ENCODE measurements at places on chromosomes 1 and 21.

- DNase-seq: peak; percentile 69
Measured at GRCh38 chr1:12415038-12415466, 185.2 kb downstream of the VPS13D start.

- DNase-seq: peak; percentile 37
Measured at GRCh38 chr1:85898861-85899260, 190.6 kb upstream of the ZNHIT6 start.

- no peak for DNase-seq
Measured at GRCh38 chr1:20224546-20224945, 38.2 kb upstream of the PLA2G2C start.

DNA sequence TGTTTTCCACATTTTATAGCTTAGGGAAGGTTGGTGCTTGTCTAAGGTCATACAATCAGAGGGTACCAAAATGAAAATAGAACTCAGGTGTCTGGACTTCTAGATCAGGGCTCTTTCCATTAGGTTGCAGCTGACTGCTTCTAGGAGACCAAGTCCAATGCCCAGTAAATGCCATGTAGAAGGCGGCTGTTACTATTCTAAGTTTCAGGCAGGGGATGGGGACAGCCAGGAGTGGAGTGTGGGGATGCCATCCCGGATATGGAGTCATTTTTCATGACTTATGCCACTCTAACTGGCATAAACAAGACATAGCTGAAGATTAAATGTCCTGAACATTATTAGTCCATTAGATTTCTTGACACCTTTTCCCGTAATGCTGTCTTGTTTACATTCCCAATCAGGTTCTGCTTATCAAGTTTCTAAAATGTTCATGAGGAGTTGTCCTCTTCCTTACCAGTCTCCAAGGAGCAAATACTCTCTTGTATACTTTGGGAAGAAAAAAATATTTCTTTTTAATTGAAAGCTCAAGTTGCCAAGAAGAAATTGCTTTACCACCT, 31.5 kb downstream of the XCL1 start:
- DNase-seq: no peak

- DNase-seq: no peak
Measured at GRCh38 chr1:247679639-247680038, at the start of gene OR13G1. Gene OR13G1 (minus strand): TSS chr1:247679739. CDS start chr1:247673041, 6,698 bp downstream.

GRCh38 chr1:28893403-28894102, 20.8 kb upstream of the EPB41 start:
- peak; percentile 35 for DNase-seq

- no peak for DNase-seq
Measured at GRCh38 chr21:35692311-35692710, 368.0 kb downstream of the SETD4 start.

DNA sequence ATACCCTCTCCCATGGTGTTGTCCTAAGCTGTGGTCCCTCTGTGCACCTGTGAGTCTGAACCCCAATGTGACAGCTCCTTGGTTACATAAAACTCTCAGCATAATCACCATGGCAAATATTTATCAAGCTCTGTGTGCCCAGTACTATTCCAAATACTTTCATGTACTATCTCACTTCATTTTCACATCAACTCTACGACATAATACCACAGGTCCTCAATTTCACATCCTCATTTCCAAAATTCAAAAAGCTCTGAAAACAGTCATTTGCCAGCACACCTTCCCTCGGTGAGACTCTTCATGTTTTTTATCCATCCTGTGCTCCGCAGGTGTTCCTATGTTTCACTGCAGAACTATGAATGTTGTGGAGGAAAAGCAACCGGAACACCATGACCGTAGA, 12.4 kb upstream of the CREG1 start:
- DNase-seq: no peak

GRCh38 chr1:77051425-77051824, 167.8 kb downstream of the PIGK start:
- DNase-seq: no peak

DNA sequence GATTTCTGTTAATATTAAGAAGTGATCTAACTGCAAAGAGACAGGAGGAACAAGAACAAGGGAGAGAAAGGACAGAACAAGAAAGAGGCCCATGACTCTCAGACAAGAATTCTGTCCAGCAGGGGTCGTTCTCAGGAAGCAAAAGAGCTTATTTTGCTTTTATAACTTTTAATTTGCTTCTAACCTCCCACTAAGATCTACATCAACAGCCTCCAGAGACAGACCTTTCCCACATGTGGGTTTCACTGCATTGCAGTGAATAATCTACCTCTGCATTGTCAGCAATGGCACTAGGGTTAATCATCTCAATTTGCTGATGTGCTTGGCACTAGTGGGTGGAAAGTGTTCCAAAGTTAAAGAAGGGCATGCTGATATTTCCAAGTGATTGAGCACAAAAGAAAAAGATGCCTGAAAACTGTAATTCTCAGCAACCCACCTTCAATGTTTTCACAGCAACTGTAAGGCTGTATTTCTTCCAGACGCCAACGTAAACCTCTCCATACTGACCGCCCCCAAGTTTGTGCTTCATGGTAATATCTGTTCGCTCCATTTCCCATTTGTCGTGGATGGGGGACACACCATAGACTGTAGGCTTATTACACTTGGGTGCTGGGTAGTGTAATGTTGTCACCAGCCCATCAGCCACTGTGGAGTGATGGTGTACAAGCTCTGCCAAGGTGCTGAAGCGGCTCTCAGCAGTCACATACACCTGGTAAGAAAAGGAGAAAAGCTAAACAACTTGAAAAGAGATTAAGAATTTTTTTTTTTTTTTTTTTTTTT, 39.5 kb downstream of the TOR3A start:
- peak; percentile 48 for DNase-seq

DNA sequence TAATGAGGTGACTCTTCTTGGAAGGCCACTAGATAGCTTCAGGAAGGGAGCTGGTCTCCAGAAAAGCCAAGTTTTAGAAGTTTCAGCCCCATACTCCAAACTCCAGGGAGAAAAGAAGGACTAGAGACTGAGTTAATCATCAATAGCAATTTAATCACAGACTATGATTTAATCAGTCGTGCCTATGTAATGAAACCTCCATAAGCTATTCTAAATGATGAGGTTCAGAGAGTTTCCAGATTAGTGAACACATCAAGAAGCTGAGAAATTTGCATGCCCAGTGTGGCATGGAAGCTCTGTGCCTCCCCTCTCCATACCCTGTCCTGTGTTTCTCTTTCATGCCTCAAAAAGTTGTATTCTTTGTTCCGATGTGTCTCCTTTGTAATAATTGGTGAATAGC, 49.2 kb upstream of the CCDC190 start:
- DNase-seq: no peak

DNA sequence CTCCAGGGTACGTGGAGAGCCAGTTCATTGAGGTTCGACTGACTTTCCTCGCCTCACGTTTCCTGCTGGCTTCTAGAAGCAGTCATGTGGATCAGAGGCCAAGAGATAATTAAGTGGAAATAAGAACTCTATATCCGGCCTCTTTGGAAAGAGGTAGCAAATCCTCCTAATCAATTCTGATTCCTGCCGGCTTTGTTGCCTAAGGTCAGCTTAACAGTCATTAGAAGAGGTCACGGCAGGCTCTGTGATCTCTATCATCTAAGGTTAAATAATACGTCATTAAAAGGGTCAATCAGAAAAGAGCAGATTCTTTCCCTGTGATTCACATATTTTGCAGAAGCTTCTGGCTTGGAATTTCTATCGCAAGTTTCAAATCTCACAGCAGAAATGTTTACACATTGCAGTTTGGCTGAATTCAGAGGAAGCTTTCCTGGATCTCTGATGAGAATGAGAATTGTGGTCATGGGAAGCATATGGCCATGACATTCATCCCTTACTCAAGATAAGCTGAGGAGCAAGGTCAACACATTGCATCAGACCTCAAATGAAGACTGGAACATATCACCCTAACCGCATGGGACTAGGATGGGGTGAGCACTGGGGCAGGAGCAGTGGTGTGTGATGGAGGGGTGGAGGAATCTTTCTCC, 189.4 kb downstream of the PBX1 start:
- peak; percentile 99 for DNase-seq

DNA sequence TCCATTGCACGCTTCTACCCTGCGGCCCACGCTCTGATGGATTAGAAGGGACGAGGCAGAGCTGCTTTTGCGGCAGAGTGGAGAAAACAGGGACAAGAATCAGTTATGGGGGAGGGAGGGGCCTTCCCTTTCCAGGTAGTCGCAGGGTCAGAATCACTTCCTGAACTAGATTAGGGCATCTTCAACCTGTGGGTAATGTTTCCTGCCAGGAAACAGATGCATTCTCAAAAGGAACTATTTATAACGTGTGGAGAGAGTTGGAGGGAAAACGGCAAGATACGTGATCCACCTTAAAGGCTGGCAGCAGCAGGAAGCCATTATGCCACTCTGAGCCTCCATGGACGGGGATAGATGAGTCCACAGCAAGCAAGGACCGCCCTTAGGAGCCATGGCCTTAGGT, 59.9 kb upstream of the CNTN2 start:
- DNase-seq: no peak

- peak; percentile 10 for DNase-seq
Measured at GRCh38 chr1:17893891-17894631, 138.9 kb downstream of the ACTL8 start.

DNA sequence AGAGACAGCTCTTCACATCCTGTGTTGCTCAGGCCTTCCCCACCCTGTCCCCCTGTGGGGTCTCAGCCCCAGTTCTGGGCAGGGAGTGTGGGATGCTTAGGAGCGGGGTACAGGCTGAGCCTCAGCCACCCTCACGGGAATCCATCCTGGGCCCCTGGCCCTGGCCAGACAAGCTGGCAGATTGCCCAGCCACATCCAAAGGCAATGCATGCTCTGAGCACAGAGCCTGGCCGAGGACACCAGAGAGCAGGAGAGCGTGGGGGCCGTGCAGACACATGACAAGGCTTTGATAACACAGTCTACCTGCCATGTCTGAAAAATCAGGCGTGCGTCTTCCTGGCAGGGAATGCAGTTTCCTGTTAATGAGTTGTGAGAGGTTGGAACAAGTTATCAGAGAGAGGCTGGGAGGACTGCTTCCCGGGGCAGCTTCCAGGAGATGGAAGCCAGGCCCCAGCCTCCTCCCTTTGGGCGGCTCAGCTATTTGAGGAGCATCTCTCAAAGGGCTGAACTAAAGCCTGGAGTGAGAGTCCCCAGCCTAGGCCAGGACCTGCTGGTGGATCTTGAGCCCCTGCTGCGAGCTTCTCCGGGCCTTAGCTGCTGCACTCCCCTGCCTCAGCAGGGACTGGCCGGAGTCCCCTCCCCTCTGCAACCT, 72.2 kb upstream of the SELENON start:
- DNase-seq: no peak
